Mesothelial cell of epicardium (in vitro differentiated cells): ENCODE measurements at places on chromosomes 6 and 20. TPM values are rescaled to one million over a fixed set of nuclear protein-coding genes. Genes with fewer than 3 reads are reported as not detected.

Gene CDSN
- not detected in 3 replicates for total RNA-seq

Gene GGT7
- 33.7 to 38.4 TPM (median 35.9 TPM) in 3 replicates for total RNA-seq

GRCh38 chr6:11659757-11660156 is 118.8 kb downstream of the ADTRP start:
- no peaks in the 10 kb centered on the region for H3K27me3 ChIP-seq
- H3K36me3 ChIP-seq: no peaks in the 10 kb centered on the region
- no peak overlapping the region for H3K27ac ChIP-seq
- no peak overlapping the region for H3K4me3 ChIP-seq
- no peak for DNase-seq

- peaks cover 4% of the 10 kb centered on the region for H3K27me3 ChIP-seq
- no peak for DNase-seq
- H3K4me1 ChIP-seq: no peaks in the 10 kb centered on the region
- H3K4me3 ChIP-seq: no peak overlapping the region
- H3K36me3 ChIP-seq: no peaks in the 10 kb centered on the region
- H3K27ac ChIP-seq: no peak overlapping the region
These were observed 1124.6 kb upstream of the MAP3K7 start for GRCh38 chr6:91711518-91711917.

GRCh38 chr20:43477193-43477592 is 19.5 kb downstream of the SRSF6 start:
- peaks cover 9% of the 10 kb centered on the region for H3K27me3 ChIP-seq
- no peak for DNase-seq
- no peak overlapping the region for H3K27ac ChIP-seq
- H3K4me1 ChIP-seq: no peaks in the 10 kb centered on the region
- H3K4me3 ChIP-seq: no peak overlapping the region
- H3K36me3 ChIP-seq: no peaks in the 10 kb centered on the region
